Left hindlimb (tissue), 1 donor: ENCODE measurements at places on chromosomes 1 and 21.

- no peak for DNase-seq
These were observed 6.1 kb downstream of the CD1C start for GRCh38 chr1:158295791-158296190.

DNA sequence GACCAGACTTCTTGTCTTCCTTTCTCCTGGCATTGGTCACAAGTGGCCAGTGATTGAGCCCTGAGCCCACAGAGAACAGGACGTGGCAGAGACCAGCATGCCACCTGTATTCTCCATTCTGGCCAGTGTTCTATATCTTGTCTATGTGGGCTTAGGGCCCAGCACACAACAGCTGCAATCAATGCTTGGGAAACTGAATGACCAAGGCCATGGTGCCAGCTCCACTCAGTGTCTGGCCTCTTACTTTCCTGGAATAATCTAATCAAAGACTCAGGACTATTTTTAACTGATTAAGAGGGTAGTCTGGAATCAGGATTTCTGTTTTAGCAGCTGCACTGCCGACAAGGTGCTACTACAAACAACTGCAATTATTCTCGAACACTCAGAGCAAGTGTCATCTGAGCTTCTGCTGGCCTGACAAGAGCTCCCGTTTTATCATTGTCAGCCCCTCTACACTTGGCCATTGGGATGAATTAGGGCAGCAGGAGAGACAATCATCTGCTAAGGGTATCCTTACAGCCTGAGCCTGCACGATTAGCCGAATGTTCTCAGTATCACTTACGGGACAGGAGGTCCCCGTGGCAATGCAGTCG lies 74.4 kb upstream of the GRIK3 start:
- DNase-seq = no peak

DNA sequence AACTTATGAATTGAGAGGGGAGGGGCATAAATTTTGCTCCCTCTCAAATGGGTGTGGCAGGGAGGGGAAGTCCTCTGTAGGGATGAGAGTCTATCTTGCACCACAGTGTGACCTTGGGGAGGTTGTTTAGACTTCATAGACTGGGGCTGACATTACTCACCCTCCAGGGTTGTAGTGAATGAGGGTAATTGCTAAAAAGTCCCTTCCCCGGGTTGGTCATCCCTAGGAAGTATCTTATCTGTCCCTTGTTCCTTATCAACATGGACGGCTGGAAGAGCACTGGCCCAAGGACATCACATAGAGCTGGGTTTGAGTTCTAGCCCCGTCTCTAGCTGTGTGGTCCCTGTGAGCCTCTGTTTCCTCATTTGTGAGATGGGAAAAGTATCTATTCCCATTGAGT lies 52.4 kb upstream of the SLC2A1 start:
- DNase-seq = no peak

- DNase-seq = peak; percentile 70
These were observed 59.8 kb downstream of the CAPN9 start for GRCh38 chr1:230807029-230807428.

- DNase-seq = no peak
These were observed 29.6 kb downstream of the CHIA start for GRCh38 chr1:111320066-111320879.

DNA sequence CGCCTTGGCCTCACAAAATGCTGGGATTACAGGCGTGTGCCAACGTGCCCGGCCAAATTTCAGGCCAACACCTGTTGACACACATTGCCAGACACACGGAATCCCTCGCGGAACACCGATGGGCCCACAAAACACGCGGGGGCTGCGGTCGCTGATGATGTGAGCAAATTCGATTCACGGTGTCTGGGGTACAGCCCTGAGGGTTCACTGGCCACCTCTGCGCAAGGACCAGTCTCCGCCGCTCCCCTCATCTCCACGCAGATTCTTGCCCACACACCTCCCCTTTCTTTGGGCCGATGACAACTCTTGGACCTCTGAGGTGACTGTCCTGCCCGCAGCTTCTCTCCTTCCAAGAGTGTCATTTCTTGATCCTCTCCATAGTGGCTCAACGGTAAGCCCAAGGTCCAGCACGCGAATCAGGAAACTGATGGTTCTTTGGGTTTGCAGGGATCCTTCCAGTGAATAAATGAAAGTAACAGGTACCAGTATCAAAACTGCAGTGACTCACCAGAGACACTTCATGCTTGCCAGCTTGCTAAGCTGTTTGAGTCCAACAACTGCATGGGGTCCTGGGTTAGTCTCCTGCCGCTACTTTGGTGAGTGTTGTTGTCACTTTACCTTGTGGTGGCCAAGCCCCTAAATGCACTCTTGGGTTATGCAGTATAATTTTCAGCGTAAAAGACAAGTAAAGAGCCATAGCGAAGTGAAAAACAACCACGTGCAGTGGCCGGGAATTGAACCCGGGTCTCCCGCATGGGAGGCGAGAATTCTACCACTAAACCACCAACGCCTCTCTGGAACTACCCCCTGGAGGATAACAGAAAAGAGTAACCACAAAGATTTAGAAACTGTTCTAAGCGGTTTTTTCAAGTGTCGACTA lies 11.0 kb upstream of the RNU1-3 start:
- DNase-seq = peak; percentile 18

GRCh38 chr1:109252167-109252892 lies 3.0 kb downstream of the CELSR2 start:
- no peak for DNase-seq

GRCh38 chr1:99327357-99327756 lies 63.1 kb downstream of the PLPPR4 start:
- DNase-seq = no peak

DNA sequence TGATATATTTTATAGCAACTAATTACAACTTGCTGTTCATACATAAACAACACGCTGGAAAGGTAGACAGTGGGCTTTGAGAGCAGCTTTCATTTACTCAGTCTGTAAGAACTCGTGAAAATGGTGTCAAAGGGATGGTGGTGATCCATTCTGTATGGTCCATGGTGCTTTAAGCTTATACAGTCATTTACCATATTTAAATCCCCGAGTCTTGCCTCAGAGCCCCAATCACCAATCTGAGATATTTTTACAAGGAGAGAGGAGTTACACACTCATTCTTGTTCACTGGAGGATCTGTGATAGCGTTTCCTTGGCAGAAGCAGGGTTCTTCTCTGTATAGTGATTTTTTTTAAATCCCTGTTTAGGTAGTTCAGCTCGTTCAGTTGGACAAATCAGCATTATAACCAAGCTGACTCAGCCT lies 694.6 kb downstream of the USP25 start:
- DNase-seq = no peak

- DNase-seq = no peak
These were observed 156.0 kb downstream of the TGFB2 start for GRCh38 chr1:218501161-218501560.

DNA sequence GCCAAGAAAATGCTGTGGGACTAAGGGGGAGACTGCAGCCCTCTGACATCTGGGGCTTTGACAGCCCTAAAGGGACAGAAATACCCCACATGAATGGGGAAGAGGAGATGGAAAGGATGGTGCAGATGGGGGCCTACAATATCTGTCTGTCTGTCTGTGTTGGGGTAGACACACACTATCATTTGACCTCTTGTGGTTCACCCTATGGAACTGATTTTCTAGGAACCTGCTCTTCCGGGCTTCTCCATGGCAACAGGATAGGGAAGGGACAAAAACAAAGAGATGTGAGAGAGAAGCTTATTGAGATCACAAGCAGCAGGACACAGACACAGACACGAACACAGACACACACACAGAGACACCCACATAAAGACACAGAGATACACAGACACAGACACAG lies 17.1 kb downstream of the KIF21B start:
- DNase-seq = no peak

- peak; percentile 34 for DNase-seq
These were observed 4.7 kb downstream of the ZBTB7B start for GRCh38 chr1:155007251-155007828.

DNA sequence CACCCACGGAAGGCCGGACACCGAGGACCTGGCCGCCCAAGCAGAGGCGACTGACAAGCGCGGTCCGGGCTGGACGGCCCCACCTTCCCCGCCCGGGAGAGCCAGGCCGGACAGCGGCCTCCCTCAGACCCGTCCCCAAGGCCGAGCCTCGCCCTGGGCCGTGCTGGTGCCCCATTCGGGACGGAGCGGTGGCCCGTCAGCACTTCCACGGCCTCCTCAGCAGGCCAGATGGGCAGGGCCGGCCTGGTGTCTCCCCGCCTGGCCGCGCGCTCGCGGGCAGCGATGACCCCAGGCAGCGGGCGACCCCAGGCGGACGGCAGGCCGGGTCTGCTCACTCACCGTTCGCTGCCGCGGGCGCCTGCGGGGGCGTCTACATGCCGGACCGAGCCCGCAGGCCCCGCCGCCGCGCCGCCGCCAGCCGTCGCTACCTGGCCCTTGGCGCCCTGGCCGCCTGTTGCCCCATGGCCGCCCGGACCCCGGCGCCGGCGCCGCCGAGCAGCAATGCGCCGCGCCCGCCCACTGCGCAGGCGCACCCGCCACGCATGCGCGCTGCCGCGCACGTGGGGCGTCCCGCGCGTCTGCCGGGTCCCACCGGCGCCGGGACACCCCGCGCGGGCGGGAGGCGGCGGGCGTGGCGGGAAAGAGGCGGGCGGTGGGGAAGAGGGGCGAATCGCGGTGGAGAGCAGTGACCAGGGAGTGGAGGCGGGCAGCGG lies at the start of gene NADK:
Gene NADK (minus strand): TSS at position 521 of the 713 bp plus-strand sequence. CDS start 13,064 bp downstream, outside the sequence.
- peak; percentile 71 for DNase-seq

GRCh38 chr1:94272388-94272787 lies 35.0 kb upstream of the ARHGAP29 start:
- no peak for DNase-seq

DNA sequence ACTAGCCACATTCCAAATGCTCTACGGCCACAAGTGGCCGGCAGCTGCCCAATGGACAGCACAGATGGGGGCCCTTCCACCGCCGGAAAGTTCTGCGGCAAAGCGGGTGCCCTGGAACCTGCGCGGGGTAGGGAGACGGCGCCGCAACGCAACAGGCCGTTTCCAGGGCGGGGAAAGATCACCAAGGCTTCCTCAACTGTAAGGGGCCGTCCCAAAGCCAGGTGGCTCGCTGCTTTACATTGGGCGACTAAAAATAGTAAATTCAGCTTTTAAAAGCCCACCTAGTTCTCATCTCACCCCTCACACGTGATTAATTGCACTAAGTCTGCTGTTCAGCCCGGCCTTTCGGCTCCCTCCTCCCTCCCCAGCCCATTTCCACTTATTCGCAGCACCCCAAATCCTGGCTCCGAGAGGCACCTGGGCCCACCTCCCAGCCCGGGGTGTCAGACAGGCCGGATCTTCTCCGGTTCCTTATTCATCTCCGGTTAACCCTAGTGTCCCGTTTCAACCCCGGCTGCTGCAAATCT lies 643 bp downstream of the CFAP298 start:
- DNase-seq = peak; percentile 49
